HT-29 (cell line): ENCODE measurements at places on chromosomes 3 and 15.

DNA sequence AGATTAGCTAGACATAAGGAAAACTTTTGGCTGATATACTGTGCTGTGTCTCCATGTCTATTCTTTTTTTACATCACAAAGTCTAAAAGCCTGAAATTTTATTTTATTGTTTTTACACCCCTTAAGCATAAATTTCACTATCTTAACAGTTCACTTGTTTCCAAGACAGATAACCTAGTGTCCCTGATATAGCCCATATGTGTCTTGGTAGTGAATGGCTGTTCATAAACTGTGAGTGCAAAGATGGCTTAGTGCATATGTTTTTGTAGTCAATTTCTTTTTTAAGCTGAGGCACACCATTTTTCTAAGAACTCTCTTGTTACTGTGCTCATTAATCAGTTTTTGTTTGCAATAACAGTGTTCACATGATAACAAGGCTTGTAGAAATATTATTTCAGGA, 381.1 kb downstream of the OXSM start:
- no peak for DNase-seq

DNA sequence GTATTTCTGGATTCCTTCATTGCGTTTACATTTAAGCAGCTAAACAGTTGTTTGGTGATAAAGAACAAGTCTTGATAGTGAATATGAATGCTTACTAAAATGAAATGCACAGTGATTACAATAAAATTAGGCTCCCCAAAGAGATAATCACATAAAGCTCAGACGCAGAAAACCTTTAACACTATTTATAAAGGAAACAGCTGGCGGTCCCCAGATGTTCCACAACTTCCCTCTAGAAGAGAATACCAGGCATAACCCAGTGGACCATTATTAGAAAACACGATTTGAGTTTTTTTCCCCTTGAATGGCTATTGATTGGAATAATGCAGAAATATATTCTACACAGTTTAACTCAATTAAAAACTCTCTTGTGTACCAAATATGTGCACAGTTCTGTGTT, 573.2 kb downstream of the DIPK2A start:
- DNase-seq = no peak

GRCh38 chr15:52923626-52924025, 133.5 kb upstream of the ONECUT1 start:
- no peak for DNase-seq

DNA sequence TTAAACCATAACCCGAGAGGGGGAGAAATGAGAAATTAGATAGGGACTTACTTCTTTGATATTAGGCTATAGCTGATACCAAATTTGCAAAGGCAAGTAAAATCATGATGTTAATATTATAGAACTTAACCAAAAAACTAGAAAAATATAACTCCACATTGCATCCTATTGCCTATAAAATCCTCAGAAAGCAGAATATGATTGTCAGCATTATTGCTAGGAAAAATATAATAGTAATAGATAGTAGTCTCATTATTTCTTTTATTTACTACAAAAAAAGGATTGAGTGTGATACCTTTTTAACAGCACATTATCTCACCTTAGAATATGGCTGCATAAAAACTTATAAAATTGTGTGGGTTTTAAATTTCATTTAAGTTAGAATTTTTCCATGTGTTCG, 206.5 kb upstream of the CDIN1 start:
- no peak for DNase-seq

- no peak for DNase-seq
These were observed 2.0 kb downstream of the ATP2C1 start for GRCh38 chr3:130895690-130896488.

DNA sequence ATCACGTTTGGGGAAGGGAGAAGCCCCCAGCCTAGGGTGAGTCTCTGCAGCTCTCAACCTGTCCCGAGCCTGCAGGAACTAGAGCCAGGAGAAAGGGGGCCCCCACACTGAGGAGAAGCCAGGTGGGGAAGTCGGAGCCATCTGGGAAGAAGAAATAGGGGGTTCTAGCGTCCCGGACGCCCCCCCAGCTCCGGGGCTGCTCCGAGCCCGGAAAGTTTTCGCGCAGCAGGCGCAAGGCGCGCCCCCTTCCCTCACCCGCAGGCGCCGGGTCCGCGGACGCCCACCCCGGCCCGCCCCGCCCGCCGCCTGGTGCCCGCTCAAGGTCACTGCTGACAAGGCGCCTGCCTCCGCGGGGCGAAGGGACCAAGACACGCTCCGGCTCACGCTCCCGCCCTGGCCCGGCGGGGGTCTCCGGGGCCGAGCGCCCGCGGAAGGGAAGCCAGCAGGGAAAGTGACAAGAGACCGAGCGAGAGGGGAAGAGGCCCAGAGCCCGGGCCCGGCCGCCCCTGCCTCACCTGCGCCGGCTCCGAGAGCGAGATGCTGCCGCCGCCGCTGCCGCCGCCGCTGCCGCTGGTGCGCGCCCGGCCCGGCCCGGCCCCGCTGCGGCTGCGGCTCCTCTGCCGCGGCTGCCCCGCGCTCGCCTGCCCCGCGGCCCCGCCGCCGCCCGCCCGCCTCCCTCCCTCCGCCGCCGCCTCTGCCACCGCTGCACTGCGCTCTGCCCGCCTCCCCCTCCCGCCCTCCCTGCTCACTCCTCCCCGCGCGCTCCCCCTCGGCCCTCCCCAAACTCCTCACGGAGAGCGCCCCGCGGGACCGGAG, 108.4 kb upstream of the SLC6A11 start:
- no peak for DNase-seq

- no peak for DNase-seq
These were observed 445.1 kb upstream of the RBMS3 start for GRCh38 chr3:28835751-28836150.

DNA sequence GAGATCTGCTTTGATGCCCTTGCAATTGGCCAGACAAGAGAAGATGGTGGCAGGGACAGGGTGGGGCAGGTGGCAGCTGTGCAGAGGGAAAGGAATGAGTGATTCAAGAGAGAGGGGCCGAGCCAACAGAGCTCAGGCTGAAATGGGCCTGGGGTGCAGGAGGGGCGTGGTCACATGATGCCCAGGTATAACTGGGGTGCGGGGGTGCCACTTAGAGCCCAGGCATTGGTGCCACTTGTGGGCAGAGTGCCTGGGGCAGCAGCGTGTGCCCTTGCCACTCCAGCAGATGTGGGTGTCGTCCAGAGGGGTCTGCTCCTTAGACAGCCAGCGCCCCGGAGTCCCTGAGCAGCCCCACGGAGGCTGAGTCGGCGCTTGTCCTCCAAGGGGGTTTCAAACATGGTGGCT, 88.7 kb downstream of the PLXNA1 start:
- no peak for DNase-seq

DNA sequence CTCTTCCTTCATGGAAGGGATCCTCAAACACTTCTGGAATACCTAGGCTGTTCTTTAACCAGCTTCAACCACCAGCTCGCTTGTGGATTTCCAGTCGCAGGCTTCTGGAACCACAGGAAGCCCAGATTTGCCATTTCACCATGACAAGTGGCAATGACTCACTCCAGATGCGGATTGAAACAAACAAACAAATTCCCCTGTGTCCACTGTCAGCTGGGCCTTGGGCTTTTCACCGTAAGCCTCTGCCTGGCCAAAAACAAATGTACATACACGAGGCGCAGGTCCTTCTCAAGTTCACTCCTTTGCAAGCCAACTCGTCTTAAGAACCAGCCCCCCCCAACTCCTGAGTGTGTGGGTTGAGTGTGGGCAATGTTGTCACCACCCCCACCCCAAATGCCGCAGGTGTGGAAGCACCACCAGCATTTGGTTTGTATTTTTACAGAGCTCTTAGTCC, 8.8 kb downstream of the BCL6 start:
- DNase-seq = no peak

- DNase-seq = no peak
These were observed 172.0 kb upstream of the TP63 start for GRCh38 chr3:189459231-189459630.
